ENCODE measurements at places on chromosomes 4 and X.

DNA sequence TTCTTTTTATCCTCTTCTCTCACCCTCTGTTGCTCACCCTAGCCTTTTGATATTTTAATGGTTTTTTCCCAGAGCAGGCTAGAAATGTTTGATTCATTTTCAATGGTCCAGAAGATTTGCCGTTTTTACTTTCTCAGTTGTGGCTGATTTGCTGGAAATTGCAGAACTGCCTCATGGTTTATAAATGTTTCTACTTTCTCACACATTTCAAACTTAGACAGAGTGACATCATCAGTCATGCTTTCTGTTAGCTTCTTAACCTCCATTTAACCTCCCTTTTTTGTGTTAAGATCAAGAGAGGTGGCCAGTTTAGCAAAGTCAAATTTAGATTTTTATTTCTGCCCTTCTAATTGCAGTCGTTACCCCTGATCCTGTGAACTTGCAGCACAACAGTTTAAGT lies 8.7 kb downstream of the RXFP1 start:
- DNase-seq, result no peak

- no peak for DNase-seq
Observed at GRCh38 chrX:9746148-9746888, 19.3 kb downstream of the GPR143 start.

- no peak for DNase-seq
Observed at GRCh38 chr4:110400086-110400485, 75.9 kb upstream of the ENPEP start.

- DNase-seq, result no peak
Observed at GRCh38 chrX:46673620-46674359, 85.1 kb downstream of the SLC9A7 start.

DNA sequence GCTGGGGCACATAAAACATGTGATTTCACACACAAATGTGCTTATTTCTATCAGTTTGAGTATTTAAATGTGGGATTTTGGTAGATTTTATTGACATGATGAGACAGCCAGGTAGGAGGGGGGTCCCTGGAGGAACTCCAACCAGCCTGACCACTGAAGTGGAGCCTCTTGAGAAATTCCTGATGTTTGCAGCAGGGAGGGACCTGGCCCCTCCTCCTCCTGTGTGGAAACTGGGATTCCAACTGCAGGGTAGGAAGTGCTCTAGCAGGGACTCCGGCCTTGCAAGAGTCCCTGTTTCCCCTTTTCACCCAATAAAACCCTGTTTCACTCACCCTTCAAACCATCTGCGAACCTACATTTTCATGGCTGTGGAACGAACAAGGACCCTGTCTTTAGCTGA lies 2224.0 kb upstream of the AGA start:
- no peak for DNase-seq

Data from activated T-cell treated with anti-CD3 and anti-CD28 coated beads, Interleukin-2, amount 50 U/mL, for 1 hour (primary cell).